HAP-1 (cell line): ENCODE measurements at places on chromosomes 13 and 19.

DNA sequence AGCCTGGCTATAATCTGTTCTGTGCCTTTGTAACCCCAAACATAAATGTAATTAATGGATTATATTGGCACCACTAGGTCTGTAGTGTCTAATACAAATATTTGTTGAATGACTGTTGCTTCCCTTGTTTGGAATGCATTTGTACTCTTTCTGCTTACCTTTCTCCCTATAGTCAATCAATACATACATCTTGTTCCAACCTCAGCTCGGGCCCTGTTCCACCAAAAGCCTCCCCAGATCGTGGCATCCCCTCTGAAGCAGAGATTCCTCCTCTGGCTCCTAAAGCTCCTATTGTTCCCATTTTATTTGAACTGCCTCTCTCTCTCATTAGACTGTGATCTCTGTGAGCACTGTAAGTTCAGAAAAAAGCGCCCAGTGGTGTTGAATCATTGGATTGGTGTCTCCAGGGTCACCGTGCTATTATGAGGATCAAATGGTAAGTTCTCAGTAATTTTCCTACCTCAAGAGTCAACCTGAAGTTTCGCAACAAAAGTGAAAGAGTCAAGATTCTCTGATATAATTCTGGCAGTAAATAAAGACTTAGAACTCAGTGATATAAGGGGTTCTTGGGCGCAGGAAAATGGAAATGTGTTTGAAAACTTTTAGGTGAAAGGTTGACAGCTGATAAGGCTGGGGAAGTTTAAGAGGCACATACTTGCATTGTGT is 151.5 kb downstream of the KLF5 start:
- no peak for DNase-seq

GRCh38 chr13:76163761-76164160 is 527.6 kb downstream of the LMO7 start:
- no peak for DNase-seq

GRCh38 chr13:21100994-21101757 is 39.8 kb upstream of the LATS2 start:
- DNase-seq: no peak

DNA sequence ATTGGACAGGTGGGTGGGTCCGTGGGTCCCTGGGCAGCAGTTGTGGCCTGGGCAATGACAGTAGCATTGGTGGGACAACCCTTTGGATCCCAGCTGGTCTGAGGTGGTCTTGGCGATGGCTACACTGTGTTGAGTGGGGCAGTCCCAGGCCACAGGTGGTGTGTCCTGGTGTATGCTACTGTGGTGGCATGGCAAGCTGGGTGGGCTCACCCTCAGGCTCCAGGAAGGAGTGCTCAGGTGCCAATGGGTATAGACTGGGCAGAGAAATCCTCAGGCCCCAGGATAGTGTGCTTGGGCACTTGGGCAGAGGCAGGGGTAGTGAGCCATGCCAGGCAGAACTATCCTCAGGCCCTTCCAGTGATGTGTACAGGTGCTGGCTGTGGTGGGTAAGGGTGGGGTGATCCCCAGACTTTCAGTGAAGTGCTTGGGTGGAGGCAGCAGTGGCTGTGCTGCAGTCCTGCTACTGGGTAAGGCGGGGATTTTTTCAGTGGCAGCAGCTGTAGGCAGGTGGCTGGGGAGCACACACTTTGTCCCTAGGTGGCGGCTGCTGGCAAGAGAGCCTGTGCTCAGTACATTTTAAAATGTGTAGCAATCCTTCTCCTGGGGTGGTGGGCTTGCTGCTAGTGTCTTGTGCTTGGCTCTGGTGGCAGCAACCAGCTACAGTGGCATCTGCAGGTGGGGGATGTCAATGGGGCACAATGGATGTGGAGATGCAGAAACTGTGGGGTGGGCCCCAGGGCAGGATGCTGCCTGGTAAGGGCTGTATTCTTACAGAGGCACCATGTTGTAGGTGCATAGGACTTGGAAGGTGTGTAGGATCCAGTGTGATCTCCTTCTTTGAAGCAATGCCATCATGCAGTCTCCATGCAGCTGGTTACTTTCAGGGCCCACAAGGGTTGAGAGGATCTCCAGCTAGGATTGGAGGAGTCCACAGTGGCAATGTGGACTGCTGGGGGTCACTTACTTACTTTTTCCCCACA is 64.9 kb downstream of the DNAJC3 start:
- DNase-seq: no peak

DNA sequence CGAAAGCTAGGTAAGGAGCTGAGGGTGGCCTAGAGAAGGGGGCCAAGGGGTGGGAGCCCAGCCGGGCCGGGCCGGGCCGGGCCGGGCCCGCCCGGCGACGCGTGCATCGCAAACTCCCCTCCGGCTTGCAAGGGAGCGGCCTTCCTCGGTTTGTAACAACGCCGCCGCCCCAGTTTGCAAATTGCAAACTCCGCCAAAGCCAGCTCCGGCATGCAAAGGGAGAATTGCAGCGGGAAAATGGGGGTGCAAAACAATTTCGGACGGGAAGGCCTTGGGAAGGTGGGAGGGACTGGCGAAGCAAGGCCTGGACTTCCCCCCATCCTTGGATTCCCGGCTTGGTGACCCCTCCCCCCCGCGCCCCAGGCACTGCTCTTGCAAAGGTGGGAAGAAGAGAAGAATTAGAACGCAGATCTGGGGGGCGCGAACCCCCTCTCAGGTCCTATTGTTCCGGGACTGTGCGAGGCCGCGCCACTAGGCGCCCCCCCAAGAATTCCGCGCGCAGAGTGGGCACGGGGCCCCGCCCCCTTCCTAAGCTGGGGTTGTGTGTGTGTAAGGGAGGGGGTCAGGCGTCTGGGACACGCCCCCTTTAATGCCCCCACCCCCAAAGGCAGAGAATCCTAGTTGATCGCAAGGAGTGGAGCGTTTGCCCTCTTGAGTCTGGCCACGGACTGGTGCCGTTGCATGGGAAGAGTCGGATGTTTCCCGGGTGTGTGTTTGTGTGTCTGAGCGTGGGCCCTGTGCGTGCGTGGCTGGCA is 926 bp downstream of the PRR12 start:
- peak; percentile 78 for DNase-seq

GRCh38 chr13:63107179-63107943 is 1691.7 kb upstream of the PCDH20 start:
- no peak for DNase-seq

DNA sequence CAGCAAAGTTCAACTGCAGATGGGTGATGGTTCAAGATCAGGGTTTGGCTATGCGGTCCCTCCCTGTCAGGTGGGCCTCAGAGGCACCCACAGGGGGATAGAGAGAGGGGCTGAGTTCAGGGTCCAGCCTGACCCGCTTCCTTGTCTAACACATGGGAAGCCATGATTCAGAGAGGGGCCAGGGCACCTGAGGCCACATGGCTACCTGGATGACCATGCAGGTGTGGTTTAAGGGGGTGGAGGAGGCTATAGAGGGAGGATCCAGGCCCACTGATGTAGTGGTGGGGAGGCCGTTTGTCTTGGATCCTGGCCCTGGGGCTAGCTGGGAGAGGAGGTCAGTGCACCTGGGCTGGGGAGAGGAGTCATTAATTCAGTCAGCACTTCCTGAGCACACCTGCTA is 56.7 kb downstream of the ZNF536 start:
- DNase-seq: no peak

- DNase-seq: peak; percentile 75
Measured at GRCh38 chr19:5536337-5536894, 31.3 kb downstream of the TINCR start.

DNA sequence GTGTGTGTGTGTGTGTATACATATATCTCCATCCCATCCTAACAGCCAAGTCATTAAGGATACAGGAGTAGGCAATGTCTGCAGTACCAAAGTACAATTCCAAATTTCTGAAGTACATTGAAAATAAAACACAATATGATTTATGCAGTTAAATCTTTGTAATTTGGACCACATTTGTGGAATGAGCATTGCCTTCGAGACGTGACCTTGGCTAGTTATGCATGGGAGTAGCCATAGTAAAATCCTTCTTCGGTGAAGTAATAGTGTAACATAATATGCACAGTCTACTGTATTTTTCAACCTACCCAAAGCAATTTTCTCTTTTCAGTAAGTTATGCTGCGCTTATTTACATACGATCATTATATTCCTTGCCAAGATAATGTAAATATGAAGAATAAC is 665.7 kb upstream of the GPC6 start:
- no peak for DNase-seq

GRCh38 chr13:52743988-52744387 is 4.4 kb upstream of the CNMD start:
- no peak for DNase-seq

DNA sequence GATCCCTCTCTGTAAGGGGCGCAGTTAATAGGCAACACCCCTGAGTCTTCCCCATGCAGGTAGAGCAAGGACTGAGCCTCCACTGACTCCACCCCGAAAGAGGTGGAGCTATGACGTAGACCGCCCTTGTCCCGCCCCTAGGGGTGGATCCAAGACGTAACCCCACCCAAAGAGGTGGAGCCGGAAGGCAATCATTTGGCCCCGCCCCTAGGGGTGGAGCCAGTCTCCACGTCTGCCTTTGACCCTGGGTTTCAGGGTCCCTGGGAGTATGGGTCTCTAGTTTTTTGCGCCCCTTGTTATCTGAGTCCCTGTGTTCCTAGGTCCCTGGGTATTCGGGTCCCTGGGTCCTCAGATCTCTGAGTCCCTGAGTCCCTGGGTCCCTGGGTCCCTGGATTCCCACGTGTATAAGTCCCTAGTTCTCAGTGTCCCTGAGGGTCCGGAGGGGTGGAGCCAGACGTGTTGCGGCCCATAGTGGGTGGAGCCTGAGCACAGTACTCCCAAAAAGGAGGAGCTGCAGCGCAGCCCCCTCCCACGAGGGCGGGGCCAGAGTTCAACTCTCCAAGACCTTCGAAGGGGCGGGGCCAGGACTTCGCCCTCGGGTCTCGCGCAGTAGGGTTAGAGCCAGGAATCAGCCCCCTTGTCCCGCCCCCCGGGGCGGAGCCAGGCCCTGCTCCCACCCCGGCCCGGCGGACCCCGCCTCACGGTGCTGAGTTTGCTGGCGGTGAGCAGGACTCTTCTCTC is 5.3 kb downstream of the DENND1C start:
- DNase-seq: no peak

DNA sequence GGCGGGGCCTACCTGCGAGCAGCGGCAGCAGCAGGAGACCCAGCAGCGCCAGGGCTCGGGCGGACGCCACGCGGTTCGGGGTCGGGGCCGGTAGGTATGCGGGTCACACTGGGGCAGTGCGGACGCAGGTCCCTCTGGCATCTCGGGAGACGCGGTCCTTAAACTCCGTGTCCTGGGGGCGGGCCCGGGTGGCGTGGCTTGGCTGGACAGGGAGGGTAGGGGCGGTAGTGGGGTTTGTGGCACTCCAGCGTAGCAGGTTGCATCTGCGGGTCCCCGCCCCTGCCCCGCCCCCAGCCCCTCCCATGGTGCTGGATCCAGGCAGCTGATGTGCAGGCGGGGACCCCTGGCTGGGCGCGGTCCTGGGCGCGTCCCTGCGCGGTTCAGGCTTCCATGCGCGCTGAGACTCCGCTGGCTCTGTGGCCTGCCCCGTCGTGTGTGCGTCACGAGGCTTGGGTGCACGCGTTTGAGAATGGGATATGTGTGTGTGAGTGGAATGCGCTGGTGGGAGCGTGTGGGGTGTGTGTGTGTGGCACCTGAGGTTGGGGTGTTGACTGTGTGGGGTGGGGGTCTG is 96.1 kb downstream of the WTIP start:
- no peak for DNase-seq

DNA sequence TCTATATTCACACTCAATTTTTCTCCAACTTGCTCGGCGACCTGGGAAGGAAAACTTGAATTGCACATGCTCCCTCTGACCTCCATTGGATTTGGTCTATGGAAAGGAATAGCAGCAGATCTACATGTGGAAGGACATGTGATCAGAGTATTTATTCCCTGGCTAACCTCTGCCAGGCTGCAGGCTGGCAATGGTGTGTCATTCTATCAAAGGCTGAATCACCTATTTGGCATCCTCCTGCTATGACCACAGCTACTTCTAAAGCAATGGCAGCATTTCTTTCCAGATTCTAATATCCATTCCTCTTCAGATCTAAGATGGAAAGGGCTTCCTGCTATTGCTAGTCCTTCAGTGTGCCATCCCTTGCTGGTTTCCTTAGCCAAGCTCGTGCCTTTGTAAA is 144.3 kb upstream of the FREM2 start:
- no peak for DNase-seq

- no peak for DNase-seq
Measured at GRCh38 chr19:43560687-43561086, 14.6 kb downstream of the XRCC1 start.

DNA sequence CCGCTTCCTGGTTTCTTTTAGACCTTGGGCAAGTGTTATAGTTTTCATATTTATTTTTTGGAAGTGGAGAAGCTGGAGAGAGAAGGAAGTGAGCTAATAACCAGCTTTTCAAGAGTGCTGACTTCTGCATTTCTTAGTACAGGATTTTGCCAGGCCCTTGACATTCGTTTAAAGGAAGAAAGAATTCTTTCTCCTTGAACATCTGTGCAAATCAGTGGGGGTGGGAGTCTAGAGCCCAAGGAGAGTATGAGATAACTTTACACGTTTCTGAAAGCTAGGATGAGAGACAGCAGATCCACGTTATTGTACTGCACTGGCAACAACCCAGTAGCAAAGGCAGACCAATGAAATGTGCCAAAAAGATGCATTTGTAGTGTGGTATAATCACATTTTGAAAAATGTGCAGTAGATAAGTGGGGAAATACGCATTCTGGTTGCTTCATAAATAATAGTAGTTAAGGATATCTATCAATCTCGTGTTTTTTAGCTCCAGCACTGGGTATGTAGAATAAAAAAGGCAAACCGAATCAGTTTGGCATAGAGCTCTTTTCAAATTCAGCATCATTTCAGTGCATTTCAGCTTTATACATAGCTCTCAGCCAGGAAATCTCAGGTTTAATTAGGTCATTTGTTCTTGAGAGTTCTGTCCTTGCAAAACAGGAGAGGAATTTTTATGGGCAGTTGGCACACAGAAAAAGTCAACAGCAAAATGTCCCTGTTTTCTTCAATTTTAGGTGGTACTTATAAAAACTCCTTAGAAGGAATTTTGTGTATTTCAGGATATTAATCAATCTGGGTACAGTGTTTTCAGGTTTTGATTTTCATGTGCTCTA is 4.3 kb downstream of the RNF113B start:
- no peak for DNase-seq

DNA sequence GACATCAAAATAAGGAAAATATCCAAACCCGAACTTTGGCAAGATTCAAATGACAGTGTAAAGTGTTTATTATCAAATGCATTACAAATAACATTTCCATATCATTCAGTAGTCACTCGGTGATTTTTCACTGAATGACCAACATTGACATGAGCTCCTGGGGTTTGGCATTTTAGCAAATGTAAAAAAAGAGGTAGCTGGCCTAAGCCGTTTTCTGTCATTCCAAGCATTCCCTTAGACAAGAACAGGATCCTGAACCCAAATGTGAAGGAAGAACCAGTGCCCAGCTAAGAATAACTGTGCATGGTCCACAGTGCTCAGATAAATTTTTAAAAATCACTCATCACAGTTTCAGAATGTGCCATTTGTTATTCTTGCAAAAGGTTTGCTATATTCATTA is 327.9 kb downstream of the GPC6 start:
- DNase-seq: no peak
